ENCODE measurements at places on chromosomes 7 and 10.

DNA sequence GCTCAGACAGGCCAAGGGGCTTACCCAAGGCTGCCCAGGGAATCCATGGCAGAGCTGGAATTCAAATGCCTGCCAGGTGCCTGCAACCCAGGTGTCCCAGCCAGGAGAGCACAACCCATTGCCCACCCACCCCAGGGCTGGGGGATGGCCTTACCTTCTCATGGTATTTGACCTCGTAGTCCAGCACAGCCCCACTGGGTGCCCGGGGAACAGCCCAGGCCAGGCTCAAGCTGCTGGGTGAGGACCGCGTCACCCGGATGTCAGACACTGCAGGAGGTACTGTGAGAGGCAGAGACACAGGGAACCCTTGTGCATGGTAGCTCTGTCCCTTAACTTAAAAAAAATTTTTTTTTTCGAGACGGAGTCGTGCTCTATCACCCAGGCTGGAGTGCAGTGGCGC lies 9.0 kb downstream of the EPHB4 start:
- no peak for DNase-seq

- no peak for DNase-seq
These were observed 60.1 kb upstream of the IFRD1 start for GRCh38 chr7:112390167-112390566.

GRCh38 chr7:134029743-134030142 lies 97.4 kb upstream of the LRGUK start:
- DNase-seq = no peak

- DNase-seq = no peak
These were observed 16.4 kb upstream of the ABCA13 start for GRCh38 chr7:48154792-48155413.

GRCh38 chr7:155090684-155091083 lies 20.6 kb downstream of the HTR5A start:
- no peak for DNase-seq
